ENCODE measurements at places on chromosomes 13 and 19. TPM values are rescaled to one million over a fixed set of nuclear protein-coding genes. Genes with fewer than 3 reads are reported as not detected.

GRCh38 chr13:20349564-20350381 lies 117.7 kb upstream of the GJB6 start:
- peak; percentile 75 for ATAC-seq

DNA sequence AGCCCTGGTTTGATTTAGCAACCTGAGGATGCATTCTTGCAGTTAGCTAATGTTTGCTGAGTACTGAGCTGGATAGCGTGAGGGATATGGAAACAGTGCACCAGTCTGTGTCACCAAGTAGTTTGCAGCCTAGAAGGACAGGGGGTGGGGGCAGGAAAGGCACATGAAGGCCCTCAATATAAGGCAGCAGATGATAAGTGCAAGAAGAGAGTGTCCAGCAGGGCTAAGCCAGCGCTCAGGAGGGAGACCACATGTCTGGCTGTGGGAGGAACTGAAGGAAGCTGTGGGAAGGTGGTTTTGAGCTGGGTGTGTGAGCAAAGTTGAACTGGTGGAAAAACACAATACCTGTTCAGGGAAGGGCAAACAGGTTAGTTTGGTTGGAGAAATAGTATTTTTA lies 1.7 kb downstream of the CXCL17 start:
- no peak for ATAC-seq

DNA sequence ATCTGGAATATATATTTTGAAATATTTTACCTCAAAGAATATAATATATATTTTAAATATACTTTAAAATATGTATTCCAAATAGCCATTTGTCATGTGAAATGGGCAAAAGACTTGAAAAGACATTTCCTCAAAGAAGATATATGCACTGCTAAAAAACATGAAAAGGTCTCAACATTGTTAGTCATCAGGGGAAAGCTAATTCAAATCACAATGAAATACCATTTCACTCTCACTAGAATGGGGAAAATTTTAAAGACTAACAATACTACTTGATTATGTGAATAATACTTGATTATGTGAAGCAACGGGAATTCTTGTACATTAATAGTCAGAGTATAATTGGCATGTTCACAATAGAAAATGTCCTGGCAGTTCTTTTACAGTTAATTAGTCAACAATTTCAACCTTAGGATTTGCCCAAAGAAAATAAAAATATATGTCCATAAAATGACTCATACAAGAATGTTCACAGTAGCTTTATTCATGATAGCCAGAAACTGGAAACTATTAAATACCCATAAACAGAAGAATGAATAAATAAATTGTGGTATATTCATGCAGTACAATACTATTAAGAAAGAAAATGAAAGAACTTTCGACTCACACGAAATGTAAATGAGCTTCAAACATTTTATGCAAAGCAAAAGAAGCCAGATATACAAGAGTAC lies 6.8 kb upstream of the KBTBD6 start:
- ATAC-seq, result no peak

- ATAC-seq, result no peak
Measured at GRCh38 chr13:74511523-74511922, 377.3 kb upstream of the KLF12 start.

GRCh38 chr13:112714376-112715174 lies 24.7 kb downstream of the ATP11A start:
- no peak for ATAC-seq

Gene ZNF808
- 18.7 TPM for total RNA-seq

Gene TMEM161A
- total RNA-seq, result 22.8 TPM

Gene GARIN5A
- total RNA-seq, result 1.7 TPM
